CD4-positive, alpha-beta T cell treated with Interleukin-6 at 100 ng/mL for 8 hours (primary cell): ENCODE measurements at places on chromosomes 12 and 14.

DNA sequence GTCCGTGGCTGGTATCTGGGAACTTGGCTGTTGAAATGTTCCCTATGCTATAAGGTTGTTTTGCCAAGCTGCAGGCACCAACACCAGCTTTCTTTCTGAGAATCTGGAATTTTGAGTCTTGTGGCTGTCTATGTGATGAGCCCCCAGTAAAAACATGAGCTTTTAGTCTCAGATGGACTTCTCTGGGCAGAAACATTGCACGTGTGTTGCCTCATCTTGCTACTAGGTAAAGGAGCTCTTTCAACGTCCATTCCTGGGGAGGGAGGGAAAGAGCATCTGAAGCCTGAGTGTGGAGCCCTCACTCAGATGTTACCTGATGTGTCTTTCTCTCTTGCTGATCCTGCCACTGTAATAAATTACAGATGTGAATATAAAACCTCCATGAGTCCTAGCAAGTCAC is 183.8 kb upstream of the LHX5 start:
- DNase-seq: no peak

- DNase-seq: no peak
These were observed 687 bp downstream of the RAB35 start for GRCh38 chr12:120115692-120116440.

- DNase-seq: peak; percentile 7
These were observed 27.0 kb upstream of the AKAP5 start for GRCh38 chr14:64438181-64438841.

DNA sequence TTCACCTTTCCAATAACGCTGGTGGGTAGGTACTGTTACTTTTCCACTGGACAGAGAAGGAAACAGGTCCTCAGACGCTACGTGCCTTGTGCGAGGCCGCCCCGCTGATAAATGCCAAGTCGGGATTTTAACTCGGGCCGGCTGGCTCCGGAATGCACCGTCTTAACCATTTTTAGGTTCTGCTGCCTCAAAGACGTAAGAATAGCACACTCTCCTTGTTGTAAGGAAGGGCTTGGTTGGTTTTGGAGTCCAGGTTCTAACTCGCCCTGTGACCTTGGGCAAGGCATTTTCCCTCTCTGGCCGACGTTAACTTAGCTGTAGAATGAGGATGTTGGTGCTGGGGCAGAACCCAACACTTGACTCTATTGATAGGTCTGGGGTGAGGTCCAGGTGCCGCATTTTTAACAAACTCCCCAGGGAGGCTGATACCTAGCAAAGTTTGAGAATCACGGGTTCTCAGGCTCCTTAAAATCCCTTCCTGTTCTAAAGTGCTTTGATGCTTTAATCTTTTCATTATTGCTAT is 814 bp downstream of the ANKRD13A start:
- DNase-seq: no peak
